ENCODE measurements at places on chromosomes 1 and 21. TPM values are rescaled to one million over a fixed set of nuclear protein-coding genes. Genes with fewer than 3 reads are reported as not detected.

Gene CLIC6
- polyA plus RNA-seq: not detected

Gene KCND3
- polyA plus RNA-seq: 48.9 TPM

Gene FMO5
- polyA plus RNA-seq: 4.6 TPM

Gene TMPRSS15
- not detected for polyA plus RNA-seq

Gene SLC44A5
- 4.6 TPM for polyA plus RNA-seq

Gene CASZ1
- not detected for polyA plus RNA-seq

All from Purkinje cell (primary cell).